ENCODE measurements at places on chromosomes 2 and 18.
A peak's percentile ranks its signal among the peaks of the same experiment; 100 is the strongest.

DNA sequence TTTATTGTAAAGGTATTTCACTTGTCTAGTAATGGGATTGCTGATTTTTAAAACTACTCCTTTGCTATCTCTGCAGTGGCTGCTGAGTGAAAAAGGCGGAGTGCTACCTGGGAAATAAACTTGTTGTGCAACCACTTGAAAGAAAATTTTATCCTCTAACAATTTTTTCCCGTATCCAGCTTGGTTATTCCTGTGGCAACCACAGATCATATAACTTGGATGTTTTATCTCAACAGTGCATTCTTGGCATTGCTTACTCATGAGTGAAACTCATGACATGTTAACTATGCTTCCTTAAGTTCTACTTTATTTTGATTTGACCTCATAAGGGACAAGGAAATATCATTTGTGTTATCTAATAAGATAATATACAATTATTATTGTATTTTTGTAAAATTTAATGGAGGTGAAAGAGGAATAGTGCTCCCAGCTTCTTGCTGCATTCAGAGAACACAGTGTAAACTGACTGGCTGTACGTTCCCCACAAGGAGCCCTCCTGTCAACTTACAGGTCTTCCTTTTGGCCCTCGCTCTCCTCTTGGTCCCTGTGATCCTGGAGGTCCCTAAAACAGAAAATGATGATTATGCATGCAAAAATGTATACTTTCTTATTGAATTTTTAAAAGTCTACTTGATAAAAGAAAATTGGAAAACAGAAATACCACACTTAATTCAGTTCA, 82.7 kb downstream of the COL5A2 start:
- no peak for DNase-seq

DNA sequence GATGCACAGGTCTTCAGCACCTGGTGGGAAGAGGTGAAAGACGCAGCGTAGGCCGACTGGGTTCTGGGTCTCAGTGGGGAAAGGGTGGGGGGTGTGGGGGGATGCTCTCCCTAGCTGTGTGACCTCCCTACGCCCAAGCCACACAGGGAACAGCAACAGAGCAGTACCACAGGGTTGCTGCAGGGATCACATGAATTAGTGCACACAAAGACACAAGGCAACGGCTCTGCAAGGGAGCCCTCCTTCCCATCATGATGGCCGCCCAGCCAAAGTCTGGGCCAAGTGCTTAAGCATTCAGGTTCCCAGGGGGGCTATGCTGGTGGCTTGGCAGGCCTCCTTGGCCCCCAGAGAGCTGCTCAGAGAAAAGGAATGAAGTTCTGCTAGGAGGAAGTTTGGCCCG, 28.2 kb upstream of the GBX2 start:
- no peak for DNase-seq

DNA sequence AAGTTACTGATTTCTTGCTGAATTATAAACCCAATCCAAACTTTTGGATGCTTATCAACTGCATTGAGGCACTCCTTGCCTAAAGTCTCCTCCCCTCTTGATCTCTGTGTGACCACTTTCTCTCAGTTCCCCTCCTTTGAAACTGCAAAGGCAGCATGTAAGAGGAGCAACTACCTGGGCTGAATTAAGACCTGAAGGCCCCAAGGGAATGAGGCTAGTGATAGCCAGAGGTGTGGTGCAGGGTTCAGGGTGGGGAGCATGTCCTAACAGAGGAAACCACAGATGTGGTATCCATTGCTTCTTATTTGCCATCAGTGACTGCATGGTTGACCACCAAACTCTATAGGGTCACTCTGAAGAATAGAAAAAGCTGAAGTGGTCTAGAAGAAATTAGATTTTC, 557.9 kb downstream of the TNS1 start:
- DNase-seq = no peak

DNA sequence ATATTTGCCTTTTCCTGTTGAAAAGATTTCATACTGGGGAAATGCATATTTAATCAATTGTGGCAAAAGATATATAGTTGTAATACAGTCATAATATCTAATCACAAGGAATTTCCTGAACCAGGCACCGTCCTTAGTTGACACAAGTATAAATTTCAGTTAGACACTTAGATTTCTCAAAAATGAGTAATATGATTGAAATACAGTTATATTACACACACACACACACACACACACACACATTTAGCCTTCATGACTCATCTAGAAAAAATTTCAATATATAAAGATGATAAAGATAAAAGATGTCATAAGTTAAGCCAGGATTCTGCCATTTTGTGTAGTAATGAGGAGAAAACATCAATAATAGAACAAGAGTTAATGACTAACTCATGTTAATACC, 258.4 kb upstream of the ZNF804A start:
- DNase-seq = no peak

- no peak for DNase-seq
These were observed 8.7 kb downstream of the RPRD1A start for GRCh38 chr18:36058674-36059073.

- DNase-seq = no peak
These were observed 71.4 kb downstream of the EPHA4 start for GRCh38 chr2:221500501-221501209.

DNA sequence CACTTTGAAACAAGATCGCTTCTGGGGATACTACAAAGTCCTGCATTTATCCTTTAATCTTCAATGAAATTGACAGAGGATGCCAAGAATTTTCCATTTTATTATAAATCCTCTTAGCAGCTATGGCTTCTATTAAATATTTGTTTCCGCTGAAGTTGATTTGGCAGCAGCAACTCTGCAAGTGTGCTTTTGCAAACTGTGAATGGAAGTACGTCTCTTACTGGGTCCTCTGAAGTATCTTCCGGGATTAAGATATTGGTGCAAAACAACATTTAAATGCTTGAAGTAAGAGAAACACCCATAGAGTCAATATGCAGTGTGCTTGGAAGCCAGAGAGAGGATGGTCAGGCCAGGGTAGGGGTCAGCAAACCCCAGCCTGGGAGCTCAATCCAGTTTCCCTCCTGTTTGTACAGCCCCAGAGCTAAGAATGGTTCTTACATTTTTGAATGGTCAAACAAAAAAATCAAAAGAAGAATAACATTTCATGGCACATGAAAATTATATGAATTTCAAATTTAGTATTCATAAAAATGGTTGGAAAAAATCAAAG, 13.6 kb downstream of the CCDC68 start:
- no peak for DNase-seq

DNA sequence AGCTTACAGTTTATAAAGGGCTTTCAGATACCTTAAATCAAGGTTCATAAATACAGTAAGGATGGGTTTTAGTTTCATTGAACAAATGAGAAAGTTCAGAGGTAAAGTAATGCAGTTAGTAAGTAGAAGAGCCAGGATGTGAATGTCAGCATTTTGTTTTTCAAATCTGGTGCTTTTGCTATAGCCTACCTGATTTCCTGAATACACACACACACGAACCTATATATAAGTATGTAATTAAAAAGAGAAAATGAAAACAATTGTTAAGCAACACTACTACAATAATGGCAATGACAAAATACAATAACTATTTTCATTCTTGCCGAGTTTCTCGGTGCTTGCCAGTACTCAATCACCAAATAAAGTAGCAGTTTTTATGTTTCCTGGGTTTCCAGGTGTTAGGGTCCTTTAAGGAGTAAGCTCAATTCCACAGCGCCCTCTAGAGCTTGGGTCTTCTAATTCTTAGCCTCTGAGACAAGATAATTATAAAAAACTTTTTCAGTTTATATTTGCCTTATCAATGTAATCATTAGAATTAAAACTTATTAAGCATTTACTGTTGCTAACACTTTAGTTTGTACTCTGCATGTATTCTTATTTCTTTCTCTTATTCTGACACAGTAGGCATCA, 512.9 kb upstream of the ACVR2A start:
- peak; percentile 9 for DNase-seq

GRCh38 chr2:162840598-162841246, 2.2 kb upstream of the KCNH7 start:
- peak; percentile 68 for DNase-seq

DNA sequence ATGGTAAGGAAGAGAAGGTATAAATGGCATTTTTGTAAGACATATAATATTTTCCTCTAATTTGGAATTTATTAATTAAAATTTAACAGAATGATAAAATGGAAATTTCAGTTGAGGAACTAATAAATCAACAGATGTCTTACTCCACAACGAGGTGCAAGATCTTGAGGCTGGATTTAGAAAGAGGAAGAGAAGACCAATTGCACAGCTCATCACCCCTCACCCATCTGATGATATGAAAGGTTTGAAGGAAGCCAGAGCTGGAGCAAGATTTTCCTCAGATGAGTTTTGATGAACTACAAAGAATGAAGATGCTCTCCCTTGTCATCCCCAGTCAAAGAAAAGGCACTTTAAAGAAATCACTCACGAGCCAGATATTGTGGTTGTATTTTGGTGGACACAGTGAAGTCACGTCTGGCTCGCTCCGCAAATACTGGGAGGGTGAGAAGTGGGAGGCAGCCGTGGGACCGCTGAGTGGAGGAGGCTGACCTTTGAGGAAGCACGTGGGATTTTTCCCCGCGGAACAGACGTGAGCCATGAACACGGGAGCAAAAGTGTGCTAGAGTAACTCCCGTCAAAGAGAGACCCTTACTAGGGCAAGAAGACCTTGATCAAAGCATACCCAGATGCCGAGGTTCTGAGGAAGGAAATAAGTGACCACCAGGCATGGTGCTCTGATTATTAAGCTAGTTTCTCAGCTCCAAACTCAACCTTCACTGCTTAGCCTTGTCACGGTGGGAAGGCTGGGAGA, 511.4 kb downstream of the RNF144A start:
- DNase-seq = peak; percentile 12

DNA sequence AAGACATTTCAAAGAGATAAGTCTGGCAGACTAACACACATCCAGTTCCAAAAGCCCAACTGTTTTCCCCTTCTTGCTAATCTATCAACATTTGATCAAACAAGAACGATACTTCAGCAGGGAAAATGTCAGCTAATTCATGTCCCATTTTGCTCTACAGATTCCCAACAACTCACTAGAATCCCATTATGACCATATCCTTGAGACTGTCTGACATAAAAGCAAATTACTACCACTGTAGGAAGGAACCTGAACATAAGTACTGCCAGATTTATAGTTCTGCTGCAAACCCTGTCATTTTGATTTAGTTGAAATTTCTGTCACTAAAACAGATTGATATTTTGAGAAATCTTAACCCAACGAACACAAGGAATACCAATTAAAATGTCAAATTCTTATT, 193.0 kb upstream of the REG3G start:
- DNase-seq = no peak

GRCh38 chr2:203510256-203510940, 24.7 kb downstream of the RAPH1 start:
- no peak for DNase-seq

- DNase-seq = peak; percentile 77
These were observed 180.0 kb upstream of the CCDC150 start for GRCh38 chr2:196459539-196459938.

- DNase-seq = peak; percentile 81
These were observed at the start of gene FTCDNL1 for GRCh38 chr2:199850718-199851500. TSS of gene FTCDNL1 (minus strand) at chr2:199851192. CDS start at chr2:199848962, 2,230 bp downstream.

DNA sequence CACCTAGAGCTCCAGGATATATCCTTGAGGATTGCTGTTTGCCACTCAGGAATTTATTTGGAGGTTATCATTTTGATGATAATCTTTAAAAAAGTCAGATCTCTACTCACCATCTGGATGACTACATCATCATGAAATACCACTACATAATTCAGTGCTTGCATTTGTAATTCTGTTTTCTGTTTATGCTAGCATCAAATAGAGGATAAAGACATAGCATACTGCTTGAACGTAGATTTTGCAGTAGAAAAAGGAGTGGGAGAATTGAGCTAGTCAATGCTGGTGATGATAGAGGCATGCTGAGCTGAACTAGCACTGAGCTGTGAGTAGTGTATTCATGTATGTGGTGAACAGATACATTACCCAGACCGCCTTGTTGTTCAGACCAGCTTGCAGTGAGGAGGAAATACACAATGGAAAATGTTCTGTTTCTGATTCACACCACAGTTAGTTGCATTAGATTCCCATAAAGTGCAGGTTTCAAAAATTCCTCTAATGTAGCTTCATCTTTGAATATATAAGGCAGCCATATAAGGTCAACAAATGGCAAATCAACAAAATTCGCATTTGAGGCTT, 68.8 kb upstream of the CDC42EP3 start:
- no peak for DNase-seq

DNA sequence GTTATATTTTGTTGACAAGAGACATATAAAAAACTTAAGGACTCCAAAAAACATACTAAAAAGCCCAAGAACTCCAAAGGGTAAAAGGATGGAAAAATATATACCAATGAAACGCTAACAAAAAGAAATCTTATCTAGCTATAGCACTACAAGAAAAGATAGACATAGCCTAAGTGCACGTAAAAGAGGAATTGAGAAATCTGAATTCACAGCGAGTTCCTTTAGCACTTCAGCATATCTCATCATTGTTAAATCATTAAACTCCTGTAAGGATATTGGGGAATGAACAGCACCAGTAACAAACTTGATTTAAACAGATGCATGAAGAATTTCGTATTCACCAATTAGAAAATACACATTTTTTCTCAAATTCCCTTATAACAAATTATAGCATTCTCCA, 134.1 kb downstream of the CAPN13 start:
- DNase-seq = no peak

DNA sequence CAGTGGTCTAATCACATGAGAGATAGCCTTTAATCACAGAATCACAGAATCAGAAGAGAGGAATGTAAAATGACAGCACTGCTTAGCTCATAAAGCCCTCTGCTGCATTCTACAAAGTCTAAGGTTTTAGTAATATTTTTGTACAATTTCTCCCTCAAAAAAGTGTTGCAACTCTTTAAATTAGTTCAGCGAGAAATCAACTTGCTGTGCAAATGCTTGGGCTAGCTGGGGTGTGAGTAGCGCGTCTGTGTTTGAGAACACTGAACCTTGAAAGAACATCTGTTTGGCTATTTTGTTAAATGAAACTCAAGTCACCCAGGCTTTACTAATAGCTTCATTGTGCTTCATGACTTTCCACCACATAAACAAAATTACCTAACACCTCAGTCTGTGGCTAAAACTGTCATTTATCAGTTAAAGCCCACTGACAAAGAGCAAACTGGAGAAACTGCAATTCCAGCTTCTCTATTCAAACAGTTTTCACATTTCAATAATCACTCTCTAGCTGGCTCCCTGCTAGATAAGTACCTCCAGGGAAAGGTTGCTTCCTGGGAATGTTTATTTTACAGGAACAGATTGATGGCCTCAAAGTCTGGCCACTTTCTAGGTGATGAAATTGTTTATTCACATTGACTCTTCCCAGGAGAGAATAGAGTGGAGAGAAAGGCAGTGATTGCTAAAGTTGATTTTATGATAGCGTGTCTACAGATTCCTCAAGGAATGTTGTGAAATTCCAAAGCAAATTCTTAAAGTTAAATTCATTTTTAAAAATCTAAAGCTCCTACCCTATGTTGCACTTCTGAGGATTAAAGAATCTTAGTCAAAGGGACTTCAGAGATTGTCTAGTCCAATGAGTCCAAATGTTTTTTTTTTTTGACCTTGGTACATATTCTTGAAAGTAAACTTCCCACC, 36.0 kb upstream of the STAT1 start:
- no peak for DNase-seq

GRCh38 chr18:12639990-12640880, 17.7 kb downstream of the SPIRE1 start:
- DNase-seq = no peak
